ENCODE measurements at places on chromosomes 7 and 10.

DNA sequence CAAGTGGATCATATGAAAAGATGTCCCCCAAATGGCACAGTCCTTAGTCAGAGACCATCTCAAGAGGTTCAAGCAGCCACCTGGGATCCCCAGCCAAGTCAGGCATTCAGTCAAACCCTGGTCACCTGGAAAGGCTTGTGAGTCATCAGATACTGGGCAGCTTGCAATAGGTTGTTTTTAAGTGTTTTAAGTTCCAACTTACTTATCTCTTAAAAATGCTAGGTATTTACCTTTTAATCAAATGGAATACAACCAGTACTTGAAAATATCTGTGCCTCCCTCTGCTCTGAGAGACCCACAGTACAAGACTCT lies 262.2 kb downstream of the WDR11 start:
- no peak for DNase-seq

DNA sequence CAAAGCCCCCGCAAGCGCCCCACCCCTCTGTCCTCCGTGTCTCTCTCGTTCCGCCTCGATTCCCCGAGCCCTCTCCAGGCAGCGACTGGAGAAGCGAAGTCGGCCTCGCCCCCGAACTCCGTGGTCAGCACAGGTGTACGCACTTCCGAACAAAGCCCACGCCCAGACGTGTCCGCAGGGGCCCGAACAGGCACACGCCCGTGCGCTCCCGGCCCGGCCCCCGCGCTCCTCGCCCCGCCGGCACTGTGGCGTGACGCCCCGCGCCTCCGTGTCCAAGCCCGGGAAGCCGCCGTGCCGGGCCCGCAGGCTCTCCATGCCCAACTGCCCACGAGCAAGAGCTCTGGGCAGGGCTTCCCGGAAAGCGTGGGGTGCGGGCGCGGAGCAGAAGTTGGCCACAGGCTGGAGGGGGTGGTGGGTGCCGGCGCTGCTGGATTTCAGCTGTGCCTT lies 662 bp downstream of the NRCAM start:
- peak; percentile 8 for DNase-seq

GRCh38 chr10:97768322-97769315 lies 3.2 kb downstream of the SFRP5 start:
- no peak for DNase-seq

DNA sequence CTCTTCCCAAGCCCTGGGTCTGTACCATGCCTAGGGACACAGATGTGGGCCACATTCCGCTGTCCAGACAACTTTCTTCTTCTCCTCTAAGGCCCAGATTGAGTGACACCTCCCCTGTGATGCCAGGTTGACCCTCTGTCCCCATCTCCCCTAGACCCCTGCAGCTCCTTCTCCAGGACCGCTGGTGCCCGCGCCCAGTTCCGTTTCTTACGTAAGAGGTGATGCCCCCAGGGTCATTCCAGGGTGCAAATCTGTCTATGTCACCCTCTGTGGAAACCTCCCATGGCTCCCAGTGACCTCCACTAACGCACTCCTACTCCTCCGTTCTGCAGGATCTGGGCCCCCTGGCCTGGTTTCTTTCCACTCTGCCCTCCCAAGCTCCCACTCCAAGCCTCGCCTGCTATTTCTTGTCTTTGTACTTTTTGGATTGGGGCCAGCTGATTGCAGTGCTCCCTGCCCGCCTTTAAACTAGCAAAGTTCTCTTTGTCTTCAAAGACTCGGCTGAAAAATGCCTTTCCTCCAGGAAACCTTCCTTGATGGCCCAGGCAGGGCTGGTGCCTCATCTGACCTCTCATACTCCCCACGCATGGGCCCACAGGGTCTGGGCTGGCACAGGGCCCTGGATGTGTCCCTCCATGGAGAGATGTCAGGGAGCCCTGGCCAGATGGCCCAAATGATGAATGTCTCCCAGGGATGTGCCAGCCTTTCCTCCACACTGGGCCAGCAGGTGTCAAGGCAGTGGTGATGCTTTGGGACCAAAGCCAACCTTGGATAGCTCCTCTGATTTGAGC lies 21.3 kb upstream of the ELN start:
- no peak for DNase-seq

GRCh38 chr7:94039368-94040035 lies 35.3 kb upstream of the BET1 start:
- DNase-seq = no peak

- DNase-seq = no peak
Measured at GRCh38 chr10:77077316-77077945, 560.2 kb downstream of the KCNMA1 start.

DNA sequence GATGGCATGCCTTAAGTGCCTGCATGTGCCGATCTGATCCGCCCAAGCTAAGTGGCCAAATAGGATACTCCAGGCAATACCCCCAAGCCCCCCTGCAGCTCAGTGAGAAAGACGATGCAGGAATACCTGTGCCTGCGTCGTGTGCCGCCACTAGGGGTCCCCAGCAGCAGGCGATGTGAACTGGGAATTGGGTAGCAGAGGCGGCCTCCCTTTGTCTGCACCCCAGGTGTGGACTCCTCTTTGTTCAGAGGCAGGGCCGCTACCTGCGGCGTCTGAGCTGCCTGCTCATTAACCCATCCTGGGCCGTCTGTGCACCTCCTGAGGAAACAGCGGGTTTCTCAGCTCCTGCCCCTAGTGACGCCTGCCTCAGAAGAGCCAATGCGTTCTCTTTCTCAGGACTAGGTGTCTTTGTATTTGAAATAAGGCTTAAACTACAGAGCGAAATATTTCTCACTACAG lies 4.8 kb upstream of the CHN2 start:
- peak; percentile 62 for DNase-seq

DNA sequence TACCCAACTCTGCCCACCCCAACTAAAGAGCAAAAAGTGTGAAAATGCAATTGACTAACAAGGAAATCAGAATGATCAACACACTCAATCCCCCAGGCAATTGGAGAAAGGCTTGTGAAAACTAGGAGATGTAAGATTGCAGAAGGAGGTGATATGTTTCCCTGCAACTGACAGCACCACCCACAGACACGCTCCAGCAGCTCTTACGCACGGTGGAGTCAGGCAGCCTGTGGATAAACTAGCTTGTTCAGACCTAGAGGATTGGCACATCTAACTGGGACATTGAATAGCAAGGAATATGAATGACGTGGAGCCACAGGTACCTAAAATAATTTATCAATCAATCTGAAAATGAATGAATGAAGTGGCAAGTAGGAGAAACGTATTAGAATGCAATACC lies 125.7 kb upstream of the MYO3A start:
- no peak for DNase-seq

- no peak for DNase-seq
Measured at GRCh38 chr7:156055206-156055822, 243.1 kb upstream of the SHH start.

GRCh38 chr7:2855386-2855785 lies 11.3 kb upstream of the GNA12 start:
- DNase-seq = no peak

- no peak for DNase-seq
Measured at GRCh38 chr10:55398497-55398882, 597.5 kb upstream of the PCDH15 start.

DNA sequence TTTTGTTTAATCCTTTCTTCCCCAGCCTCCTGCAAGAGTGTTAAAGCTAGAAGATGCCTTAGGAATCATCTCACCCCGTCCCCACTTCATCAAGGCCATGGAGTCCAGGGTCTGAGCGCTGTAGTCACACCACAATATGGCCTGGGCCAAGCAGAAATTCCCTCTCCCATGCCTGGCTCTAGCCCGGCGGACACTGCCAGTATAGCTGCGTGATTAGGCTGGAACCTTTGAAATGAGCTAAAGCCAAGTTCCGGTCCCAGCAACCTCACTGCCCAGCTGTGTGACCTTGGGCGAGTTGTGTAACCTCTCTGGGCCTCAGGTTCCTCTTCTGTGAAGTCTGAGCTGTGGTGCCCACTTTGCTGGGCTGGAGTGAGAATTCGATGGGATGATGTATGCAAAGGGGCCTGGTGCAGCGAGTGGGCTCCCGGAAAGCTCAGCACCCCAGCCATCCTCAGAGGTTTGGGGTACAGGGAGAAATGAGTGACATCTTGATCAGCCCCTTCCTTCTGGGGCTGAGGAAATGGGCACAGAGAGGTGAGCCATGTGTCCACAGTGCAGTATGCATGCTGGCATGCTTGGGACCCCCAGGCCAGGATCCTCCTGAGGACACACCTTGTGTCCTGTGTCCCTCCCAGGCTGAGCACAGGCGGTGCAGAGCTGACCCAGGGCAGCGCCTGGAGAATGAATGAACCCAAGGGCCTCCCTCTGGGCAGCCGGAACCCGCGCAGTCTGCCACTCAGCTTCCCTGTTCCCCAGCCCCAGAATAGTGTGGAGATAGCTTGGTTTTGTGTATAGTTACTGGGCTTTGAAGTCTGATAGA lies 118.6 kb downstream of the ZMIZ1 start:
- DNase-seq = no peak

GRCh38 chr10:73655257-73655989 lies 406 bp downstream of the SYNPO2L start:
- no peak for DNase-seq

- no peak for DNase-seq
Measured at GRCh38 chr10:124736491-124737136, 7.6 kb downstream of the FAM53B start.

- DNase-seq = no peak
Measured at GRCh38 chr7:18667466-18667865, 171.9 kb downstream of the HDAC9 start.

- no peak for DNase-seq
Measured at GRCh38 chr10:47369251-47369894, 14.7 kb downstream of the ZNF488 start.

DNA sequence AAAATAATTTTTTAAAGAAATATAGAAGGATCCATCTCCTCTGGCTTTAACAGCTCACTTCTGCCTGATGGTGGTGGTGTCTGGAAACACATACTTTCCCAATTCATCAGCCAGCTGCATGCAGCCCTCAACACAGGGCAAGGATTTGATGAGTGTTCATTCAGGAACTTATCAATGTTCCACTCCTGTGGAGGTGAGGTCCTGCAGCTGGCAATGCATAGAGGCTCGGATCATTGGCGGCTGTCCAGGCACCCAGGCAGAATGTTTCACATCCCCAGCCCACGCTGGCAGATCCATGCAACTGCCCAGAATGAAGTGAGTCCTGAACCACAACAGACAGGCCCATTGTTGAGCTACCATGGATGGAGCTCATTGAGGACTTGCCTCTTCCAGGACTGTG lies 55.2 kb upstream of the KCNMA1 start:
- no peak for DNase-seq

- DNase-seq = no peak
Measured at GRCh38 chr10:44242091-44242490, 142.8 kb downstream of the CXCL12 start.
